Stimulated activated CD4-positive, alpha-beta T cell treated with anti-CD3 and anti-CD28 coated beads, Interleukin-4, amount 100 ng/mL, for 48 hours (primary cell): ENCODE measurements at places on chromosomes 11 and 22.

GRCh38 chr11:93396316-93396715 lies 65.8 kb downstream of the DEUP1 start:
- no peak for DNase-seq

GRCh38 chr11:27904358-27905055 lies 203.4 kb downstream of the KIF18A start:
- DNase-seq = no peak

DNA sequence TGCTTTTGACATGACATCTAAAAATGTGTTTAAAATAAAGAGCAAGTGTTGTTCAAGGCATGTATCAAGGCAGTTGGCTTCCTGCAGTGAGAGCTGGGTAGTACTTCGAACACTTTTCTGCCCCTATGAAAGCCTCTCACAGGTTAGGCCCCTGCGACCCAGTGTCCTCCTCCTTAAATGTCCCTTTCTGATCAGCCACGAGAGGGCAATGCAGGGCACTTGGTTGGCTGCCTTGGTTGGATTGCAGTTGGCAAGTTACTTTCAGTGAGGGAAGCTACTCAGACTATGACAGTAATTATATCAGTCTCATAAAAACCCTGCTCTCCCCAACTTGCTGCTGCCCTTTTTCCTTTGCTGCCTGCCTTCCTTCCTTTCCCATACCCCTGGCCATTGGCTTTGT lies 743.8 kb downstream of the NTM start:
- no peak for DNase-seq

- DNase-seq = no peak
Measured at GRCh38 chr22:27783436-27784119, 18.0 kb downstream of the MN1 start.

DNA sequence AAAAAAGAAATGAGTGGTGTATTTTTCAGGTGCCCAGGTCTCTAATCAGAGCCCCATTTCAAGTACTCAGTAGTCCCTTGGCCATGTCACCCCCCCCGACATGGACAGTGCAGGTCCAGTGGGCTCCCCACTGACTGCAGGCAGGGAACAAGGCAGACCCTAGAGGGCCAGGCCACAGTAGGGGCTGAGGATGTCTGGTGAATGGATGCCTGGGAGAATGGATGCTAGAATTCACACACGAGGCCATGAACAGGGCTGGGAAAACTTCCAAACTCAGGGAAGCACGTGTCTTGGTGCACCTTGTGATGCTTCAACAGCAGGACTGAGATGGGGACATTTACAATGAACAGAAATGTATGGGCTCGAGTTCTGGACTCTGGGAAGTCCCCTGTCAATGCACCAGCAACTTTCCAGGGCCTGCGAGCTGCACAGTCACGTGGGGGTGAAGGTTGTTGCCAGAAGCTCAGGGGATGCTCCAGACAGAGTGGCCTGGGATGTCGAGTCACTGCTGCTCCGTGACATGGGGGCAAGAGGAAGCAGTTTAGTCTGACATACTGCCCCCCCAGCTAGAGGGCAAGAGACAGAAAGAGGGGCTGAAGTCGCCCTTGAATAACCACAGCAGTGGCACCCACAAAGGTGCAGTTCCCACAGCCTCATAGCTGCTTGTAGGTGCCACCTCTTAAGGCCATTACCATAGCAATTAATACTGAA lies 3.1 kb downstream of the APOBEC3G start:
- DNase-seq = no peak
